ENCODE measurements at places on chromosomes 16 and 17.

- DNase-seq = no peak
Observed at GRCh38 chr17:16953347-16953746, 18.6 kb downstream of the TNFRSF13B start.

DNA sequence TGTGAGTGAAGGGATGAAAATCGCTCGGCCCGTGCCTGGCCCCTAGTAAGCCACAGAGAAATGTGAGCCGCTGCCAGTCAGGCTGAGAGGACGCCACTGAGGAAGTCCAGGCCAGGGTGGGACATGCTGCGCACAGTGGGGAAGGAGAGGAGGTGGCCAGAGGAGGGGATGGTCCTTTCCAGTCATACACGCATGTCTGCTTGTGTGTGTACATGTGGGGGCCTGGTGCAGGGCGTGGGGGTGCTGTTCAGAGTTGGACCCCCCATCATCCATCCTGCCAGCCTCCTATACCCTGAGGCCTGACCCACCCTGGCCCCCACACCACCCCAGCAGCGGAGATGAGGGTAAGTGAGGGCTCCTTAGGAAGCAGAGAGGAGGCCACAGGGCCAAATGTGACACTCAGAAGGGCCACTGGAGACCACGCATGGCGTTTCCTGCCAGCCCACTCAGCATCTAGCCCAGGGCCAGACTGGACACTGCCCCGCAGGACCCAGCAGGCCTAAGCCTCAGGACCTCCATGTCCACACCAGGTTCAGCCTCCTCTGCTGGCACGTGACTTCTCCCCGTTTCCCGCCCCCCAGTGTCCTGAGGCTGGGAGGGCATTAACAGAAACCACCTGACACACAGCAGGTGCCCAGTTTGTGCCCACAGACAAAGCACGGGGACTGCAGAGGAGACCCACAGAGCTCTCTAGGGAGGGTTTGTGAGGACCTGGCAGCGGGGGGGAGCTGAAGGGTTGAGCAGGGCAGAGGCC is 7.0 kb downstream of the DOC2A start:
- no peak for DNase-seq

DNA sequence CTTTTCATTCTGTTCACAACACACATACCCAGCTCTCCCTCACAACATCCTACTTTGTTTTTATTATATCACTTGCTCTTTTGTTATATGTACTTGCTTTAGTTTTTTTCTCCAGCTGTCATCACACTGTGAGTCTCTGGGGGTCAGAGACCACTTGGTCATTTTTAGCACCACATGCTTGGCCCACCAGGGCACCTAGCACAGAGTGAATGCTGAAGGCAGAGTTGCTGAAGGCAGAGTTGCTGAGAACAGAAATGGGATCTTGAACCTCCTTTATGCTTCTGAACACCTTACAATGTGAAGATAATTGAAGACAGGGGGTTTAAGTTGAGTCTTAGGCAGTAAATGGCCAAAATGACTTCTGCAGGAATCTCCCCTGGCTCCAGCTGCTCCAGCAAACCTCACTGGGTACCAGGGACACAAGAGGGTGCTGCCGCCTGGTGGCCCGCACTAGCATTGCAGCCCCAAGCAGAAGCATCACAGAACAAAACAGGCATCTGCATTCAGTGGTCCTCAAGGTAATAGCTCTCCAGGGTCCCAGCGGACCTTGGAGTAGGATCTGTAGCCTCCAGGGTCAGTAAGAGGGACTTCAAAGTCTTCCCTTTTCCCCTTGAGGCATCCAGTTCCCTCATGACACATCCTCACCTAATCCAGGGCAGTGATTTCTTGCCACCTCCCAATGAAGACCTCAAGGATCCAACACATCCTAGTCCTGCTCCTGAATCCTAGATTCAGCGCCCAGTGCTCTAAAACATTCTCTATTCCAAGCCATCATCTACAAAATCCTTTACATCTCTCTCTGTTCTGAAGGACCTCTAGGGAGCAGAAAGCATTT is 1972.6 kb downstream of the TP53TG3F start:
- no peak for DNase-seq

DNA sequence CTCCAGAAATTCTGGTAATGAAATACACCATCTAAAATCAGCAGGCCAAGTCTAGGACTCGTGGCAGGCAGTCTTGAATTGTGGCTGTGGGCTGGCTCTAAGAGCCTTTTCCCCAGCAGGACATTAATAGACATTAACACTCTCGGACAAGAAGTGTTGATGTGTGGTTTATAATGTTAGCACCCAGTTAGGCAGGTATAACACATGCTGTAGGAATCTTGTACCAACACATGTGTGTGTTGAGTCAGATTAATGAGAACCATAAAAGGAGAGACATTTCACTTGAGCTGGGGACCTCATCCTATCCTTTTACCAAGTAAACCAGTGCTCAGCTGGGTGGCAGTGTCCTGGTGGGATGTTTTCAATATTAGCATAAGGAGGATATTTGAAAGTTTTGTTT is 264.5 kb downstream of the FTO start:
- no peak for DNase-seq

DNA sequence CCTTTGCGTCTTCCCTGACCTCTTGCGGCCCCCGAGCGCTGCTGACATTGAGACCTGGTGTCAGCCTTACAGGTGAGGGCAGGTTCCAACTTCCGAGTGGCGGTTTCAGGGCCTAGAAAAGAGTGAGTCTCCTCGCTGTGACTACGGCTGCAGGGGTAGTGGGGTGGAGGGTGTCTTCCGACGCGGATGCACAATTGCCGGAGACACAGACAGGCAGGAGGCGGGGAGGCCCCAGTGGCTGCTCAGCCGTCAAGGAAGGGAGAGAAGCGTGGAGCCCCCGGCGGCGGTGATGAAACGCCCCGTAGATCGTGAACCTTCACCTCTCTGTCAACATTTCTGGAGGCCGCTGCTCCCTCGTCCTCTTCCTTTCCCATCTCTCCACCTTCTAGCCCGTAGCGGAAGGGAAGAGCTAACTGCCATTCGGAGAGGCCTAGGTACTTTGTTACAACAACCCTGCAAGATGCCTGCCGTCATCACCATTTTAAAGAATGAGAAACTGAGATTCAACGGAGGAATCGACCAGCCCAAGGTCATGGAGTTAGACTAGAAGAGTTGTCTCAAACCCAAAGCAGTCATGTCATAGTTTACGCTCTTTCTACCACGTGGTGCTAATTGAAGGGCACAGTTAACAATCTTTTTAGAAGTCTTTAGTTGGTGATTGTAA is 485 bp downstream of the DNAJA3 start:
- no peak for DNase-seq

GRCh38 chr17:80941743-80942422 is 49.8 kb upstream of the CHMP6 start:
- no peak for DNase-seq

DNA sequence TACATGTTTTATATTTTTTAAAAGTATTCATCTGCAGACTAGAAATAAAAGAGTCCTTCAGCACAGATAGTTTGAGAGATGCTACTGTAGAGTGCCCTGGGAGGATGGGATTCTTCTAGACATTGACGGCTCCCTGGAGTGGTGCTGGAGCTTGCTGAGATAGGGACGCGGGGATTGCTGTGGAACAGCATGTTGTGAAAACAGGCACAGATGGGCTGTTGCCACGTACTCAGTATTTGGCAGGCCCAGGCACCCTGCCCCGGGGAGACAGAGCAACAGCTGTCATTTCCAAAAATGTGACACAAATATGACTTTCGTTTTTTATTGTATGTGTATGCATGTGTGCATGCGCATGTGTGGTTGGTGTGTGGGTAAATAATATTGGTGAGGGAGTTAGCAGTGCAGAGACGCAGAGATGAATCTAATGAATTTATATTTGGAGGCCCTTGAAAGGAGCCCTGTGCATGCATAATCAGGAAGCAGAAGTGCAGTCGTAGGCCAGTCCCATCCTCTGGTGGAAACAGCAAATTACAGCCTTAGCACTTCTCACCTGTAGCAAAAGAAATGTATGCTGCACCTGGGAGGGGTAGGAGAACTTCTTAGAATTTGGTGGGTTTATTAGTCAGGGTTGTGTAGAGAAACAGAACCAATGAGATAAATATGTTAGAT is 6.2 kb upstream of the ABCA8 start:
- no peak for DNase-seq

- DNase-seq = no peak
Observed at GRCh38 chr17:15278924-15279477, 13.9 kb upstream of the PMP22 start.

GRCh38 chr16:70694088-70694867 is 8.4 kb upstream of the MTSS2 start:
- DNase-seq = peak; percentile 36

DNA sequence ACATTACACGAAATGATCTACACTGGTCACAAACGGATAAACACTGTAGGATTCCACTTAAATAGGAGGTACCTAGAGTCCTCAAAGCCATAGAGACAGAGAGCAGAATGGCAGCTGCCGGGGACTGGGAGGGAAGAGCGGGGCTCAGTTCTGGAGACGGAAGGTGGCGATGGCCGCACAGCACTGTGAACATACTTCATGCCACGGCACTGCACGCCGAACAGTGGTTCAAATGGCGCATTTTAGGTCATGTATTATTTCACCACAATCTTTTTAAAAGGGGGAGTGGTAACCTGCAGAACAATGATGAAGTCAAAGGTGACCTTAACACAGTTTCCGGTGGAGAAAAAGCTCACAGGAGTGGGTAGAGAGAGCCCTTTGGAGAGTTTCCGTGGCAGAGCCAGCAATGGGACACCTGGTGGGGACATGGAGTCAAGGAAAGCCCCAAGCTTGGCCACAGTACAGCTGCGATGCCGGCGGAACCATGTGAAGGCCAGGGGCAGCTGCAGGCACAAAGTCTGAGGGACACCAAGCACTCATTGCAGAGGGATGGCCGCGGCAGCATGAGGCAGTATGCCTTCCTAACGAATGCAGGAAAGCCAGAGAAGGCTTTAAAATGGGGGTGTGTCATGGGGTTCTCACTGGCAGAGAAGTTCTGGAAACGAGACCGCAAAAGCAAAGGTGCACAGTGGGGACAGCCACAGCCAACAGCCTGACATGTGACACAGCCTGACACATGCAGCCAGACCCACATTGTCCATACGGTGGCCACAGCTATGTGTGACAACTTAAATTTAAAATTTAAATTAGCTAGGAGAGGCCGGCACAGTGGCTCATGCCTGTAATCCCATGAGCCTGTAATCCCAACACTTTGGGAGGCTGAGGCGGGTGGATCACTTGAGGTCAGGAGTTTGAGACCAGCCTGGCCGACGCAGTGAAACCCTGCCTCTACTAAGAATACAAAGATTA is 7.3 kb downstream of the FLCN start:
- DNase-seq = no peak

- DNase-seq = no peak
Observed at GRCh38 chr16:85398050-85398451, 215.1 kb upstream of the GSE1 start.

DNA sequence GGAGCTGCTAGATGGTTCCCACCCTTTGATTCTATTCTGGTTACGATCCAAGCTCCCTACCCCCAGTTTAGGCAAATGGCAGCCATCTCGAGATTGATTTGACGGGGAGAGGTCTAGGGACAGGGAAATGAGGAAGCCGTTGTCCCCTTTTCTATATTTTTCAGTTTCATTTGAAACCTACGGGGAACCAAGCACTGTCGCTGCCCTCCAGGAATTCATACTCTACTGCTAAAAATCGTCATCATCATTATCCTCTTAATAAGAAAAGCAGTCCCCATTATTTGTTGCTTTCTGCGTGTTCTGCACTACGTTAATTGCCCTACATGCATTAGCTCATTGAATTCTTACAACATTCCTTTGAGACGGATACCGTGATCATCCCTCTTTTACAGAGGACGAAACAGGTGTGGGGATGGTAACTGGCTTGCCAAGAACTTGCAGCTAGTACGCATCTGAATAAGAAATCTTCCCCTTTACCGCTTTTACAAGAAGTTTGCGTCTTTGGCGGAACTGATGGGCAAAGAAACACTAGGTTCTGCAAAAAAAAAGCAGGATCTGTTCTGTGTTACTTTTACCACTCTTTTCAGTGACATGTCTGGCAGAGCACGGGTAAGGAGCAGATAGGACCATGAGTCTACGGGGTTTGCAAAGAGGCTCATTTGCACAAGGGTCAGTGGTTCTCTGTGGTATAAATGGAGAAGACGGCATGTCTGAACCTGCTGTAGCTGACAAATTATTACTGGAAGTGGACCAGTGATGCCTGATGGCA is 1.1 kb downstream of the CCP110 start:
- DNase-seq = no peak

- DNase-seq = no peak
Observed at GRCh38 chr16:49754495-49755312, 101.2 kb downstream of the ZNF423 start.
